Left kidney (tissue), 8 donors: ENCODE measurements at places on chromosomes 4 and X. TPM values are rescaled to one million over a fixed set of nuclear protein-coding genes. Genes with fewer than 3 reads are reported as not detected.

The TSPAN7 gene
- polyA plus RNA-seq = 37.9 TPM

The SPANXN5 gene
- polyA plus RNA-seq = not detected

The CT45A2 gene
- not detected for polyA plus RNA-seq

The DGAT2L6 gene
- polyA plus RNA-seq = 0.12 TPM

The BANK1 gene
- 2.8 TPM for polyA plus RNA-seq

The SYP gene
- 2.6 TPM for polyA plus RNA-seq

The KIAA0232 gene
- polyA plus RNA-seq = 48.0 TPM

The INPP4B gene
- 8.4 TPM for polyA plus RNA-seq

The MAGEC2 gene
- not detected for polyA plus RNA-seq

The GAGE2A gene
- polyA plus RNA-seq = not detected

The SPANXN2 gene
- polyA plus RNA-seq = not detected

The TMEM35A gene
- polyA plus RNA-seq = 7.9 TPM

The SYNPO2 gene
- 14.3 TPM for polyA plus RNA-seq

The TSPAN6 gene
- polyA plus RNA-seq = 173 TPM

The ZNF157 gene
- polyA plus RNA-seq = 1.6 TPM

The DAPP1 gene
- polyA plus RNA-seq = 1.1 TPM

The METTL14 gene
- 64.5 TPM for polyA plus RNA-seq

The IL21 gene
- polyA plus RNA-seq = not detected

The PRR32 gene
- not detected for polyA plus RNA-seq

The GAGE1 gene
- polyA plus RNA-seq = not detected

The SULT1E1 gene
- polyA plus RNA-seq = 585 TPM

The PDCL2 gene
- polyA plus RNA-seq = not detected

The PSAPL1 gene
- polyA plus RNA-seq = not detected

The TBC1D9 gene
- polyA plus RNA-seq = 62.1 TPM

The FAM9B gene
- 0.25 TPM for polyA plus RNA-seq

The ARHGEF6 gene
- polyA plus RNA-seq = 13.8 TPM
